Thoracic aorta (tissue), 2 donors: ENCODE measurements at places on chromosomes 7 and 10.

DNA sequence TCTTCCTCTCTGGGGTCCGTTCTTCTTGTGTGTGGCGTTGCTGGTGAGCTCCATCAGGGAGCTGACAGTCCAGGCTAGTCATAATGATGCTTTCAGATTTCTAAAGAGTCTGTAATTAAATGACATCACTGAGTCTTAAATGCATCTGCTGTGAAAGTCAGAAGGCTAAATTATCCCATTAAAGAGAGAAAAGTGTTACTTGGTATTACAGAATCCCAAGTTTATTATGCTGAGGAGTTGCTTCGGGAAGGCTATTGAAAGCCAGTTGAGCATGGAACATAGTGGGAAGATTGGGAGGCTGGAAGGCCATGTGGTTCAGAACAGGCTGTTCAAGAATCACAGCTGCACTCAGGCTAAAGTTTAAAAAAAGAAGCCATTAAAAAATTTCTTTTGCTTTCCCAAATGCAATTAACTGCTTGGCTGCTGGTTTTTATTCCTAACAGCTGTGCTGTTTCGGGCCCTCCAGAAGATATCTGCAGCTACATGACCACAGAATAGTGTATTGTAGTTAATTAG lies 342.6 kb upstream of the LRGUK start:
- DNase-seq, result no peak

DNA sequence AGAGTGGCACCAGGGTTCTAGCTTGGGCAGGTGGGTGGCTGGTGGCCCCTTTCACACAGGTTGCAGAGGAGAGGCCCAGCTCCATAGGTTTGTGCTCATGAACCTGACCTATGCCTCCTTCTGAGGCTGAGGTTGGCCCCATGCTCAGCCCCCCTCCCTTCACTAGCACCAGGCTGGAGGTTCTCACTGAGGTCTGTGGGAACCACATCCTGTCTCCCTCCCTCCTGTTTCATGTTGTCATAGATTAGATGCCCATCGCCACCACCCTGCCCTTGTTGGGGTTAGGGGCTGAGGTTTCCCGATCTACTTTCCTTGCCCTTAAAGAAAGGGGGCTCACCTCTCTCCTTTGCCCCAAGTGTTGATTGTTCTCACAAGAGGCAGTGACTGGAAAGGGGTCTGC lies 14.7 kb downstream of the NEUROG3 start:
- DNase-seq, result no peak

- no peak for DNase-seq
Measured at GRCh38 chr10:8084799-8085198, 30.3 kb downstream of the GATA3 start.

DNA sequence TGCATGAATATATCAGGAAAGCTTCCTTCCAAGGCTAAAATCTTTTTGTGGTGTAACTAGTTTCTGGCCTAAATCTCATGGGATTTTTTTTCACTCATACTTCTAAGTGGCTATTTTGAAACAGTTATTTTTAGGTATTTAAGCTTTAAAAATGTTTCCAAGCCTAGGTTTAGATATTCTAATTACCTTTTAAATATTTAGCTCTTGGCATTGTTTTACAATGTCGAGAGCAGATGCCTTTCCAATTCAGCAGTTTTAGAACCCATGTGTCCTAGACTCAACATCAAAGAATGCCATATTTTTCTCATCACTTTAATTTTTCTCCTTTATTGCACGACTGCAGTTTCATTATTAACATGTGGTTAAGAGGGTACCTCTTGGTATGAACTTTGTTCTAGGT lies 27.1 kb upstream of the STOX1 start:
- DNase-seq, result no peak
